CD4-positive, alpha-beta T cell treated with Interleukin-12 subunit alpha and Interleukin-12 subunit beta, for 1 hour (primary cell): ENCODE measurements at places on chromosomes 4 and X.
A peak's percentile ranks its signal among the peaks of the same experiment; 100 is the strongest.

- DNase-seq, result peak; percentile 7
Observed at GRCh38 chrX:124641737-124642491, 295.6 kb downstream of the SH2D1A start.

DNA sequence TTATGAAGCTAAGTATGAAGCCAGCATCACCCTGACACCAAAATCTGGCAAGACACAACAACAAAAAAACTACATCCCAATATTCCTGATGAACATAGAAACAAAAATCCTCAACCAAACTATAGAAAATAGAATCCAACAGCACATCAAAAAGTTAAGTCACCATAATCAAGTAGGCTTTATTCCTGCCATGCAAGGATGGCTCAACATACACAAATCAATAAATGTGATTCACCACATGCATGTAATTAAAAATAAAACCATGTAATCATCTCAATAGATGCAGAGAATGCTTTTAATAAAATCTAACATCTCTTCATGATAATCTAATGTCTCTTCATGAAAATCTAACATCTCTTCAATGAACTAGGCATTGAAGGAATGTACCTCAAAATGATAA lies 249.4 kb upstream of the GK2 start:
- no peak for DNase-seq

GRCh38 chr4:148704291-148704690 lies 262.1 kb upstream of the NR3C2 start:
- no peak for DNase-seq

DNA sequence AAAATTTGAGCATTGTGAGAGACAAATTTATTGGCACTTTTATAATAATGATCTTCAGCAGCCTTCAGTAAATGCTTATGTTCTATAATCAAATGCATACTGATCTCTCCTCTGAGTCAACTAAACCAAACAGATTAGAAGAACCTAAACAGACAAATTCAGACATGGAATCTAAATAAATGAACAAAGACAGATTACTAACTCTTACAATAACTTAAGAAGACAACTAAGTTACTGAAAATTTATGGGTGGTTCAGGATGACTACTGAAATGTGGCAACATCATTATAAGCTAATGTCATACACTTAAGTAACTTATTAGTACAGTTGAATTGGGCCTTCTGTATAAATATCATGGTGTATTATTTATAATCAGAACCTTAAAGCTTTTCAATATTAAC lies 127.3 kb downstream of the NEK1 start:
- no peak for DNase-seq

- DNase-seq, result no peak
Observed at GRCh38 chr4:128512767-128513322, 225.2 kb upstream of the PGRMC2 start.

DNA sequence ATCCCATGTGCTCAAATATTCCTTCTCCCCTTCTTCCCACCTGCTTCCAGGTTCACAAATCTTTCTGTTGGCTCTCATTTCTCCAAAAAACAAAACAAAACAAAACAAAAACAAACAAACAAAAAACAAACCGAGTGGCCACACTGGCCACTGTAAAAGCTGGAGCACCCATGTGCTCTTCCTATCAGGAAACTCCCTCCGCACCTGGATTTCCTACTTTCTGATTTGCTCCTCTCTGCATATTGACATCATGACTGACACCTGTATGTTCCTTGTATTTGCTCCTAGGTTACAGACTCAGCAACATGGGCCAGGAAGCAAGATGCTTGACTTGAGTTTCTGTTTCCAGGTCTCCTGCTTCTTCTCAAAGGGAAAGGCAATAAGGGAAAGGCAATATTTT lies 258.8 kb downstream of the GPC3 start:
- no peak for DNase-seq

DNA sequence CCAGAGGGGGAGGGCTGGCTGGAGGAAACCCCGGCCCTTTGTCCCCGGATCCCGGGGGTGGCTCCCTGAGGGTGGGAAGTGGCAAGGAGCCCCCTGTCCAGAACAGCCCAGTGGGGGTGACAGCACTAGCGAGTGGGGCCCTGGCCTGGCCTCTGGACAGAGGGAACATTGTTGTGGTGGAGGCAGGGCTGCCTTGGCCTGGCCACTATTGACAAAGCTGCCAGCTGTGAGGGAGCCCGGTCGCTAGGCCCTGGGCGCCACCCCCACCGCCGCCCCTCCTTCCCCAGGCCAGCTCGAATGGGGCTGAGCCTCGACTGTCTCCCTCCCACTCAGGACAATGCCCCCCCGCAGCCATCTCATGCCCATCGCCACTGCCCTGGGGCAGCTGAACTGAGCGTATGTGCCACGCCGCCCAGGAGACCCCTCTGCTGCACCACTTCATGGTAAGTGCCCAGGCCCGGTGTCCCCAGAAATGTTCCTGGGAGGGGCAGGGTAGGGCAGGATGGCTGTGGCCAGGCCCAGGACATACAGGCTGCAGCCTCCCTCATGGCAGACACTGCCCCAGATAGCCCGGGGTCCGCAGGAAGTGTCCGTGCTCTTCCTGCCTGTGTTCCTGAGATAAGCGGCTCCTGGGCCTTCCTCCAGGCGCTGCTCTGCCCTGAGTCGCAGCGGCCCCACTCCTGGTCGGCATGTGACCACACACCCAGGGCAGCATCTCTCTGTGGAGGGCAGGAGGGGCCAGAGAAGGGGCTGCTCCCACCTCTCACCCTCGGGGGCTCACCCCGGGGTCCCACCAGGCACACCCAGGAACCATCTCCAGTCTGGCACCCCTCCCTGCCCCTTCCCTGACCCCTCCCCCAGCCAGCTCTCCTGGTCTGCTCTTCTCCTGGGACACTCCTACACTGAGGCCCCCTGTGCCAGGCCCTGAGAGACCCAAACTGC lies 1.4 kb downstream of the PLXNB3 start:
- no peak for DNase-seq

GRCh38 chr4:71212216-71212615 lies 126.6 kb upstream of the SLC4A4 start:
- no peak for DNase-seq

DNA sequence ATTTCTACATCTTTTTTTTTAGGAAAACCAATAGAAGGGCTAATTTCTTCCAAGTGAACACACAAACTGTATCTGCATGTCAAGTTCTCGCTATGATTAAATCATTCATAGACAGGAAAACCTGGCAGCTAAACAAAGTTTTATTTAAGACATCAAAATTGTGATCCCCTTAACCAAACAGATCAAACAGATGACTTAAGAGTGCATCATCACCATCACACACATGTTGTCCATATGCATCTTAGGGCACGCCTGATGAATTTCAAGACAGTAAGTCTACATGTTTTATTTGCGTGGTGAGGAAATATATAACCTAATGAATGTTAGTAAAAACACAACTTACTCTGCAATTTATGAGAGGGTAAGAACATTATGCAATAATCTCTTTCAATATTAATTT lies 317.0 kb upstream of the ANXA10 start:
- no peak for DNase-seq

- no peak for DNase-seq
Observed at GRCh38 chr4:90852237-90852636, 725.0 kb downstream of the CCSER1 start.

DNA sequence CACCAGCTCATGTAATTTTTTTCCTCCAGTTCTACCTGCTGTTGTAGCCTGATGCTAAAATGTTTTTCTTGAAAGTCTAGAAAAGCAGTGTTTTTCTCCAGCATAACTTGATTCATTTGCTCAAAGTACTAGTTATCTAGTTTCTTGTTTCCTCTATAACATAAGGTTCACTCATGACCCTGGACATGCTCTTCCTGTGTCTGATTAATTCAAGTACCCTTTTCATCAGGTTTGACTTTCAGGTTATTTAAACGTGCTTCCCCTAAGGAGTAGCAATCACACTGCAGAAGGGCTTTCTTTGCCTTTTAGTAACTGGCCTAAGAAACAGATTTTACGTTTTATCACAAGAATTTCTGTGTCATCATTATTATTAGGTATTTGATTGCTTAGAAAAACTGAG lies 66.8 kb upstream of the EGFL6 start:
- DNase-seq, result no peak

- no peak for DNase-seq
Observed at GRCh38 chrX:85136409-85136808, 107.2 kb downstream of the SATL1 start.

- no peak for DNase-seq
Observed at GRCh38 chr4:175290401-175290800, 372.2 kb downstream of the ADAM29 start.

- DNase-seq, result no peak
Observed at GRCh38 chrX:40615976-40616375, 7.3 kb upstream of the MPC1L start.
